HL-60 (cell line): ENCODE measurements at places on chromosomes 13 and 19.

DNA sequence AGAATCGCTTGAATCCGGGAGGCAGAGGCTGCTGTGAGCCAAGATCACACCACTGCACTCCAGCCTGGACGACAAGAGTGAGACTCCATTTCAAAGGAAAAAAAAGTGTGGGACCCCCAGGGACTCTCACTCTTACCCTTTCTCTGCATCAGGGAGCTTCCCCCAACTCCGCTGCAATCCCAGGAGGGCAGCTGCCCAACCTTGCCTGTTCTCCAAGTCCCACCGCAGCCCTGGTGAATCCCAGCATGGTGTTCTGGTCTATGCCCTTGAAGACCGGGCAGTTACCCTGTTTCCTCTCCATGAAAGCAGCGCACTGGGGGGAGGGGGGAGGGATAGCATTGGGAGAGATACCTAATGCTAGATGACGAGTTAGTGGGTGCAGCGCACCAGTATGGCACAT is 35.7 kb upstream of the DPRX start:
- no peak for DNase-seq

GRCh38 chr13:114063545-114064449 is 68.6 kb downstream of the RASA3 start:
- DNase-seq, result peak; percentile 62

GRCh38 chr13:88857256-88857655 is 1186.1 kb downstream of the SLITRK5 start:
- no peak for DNase-seq

DNA sequence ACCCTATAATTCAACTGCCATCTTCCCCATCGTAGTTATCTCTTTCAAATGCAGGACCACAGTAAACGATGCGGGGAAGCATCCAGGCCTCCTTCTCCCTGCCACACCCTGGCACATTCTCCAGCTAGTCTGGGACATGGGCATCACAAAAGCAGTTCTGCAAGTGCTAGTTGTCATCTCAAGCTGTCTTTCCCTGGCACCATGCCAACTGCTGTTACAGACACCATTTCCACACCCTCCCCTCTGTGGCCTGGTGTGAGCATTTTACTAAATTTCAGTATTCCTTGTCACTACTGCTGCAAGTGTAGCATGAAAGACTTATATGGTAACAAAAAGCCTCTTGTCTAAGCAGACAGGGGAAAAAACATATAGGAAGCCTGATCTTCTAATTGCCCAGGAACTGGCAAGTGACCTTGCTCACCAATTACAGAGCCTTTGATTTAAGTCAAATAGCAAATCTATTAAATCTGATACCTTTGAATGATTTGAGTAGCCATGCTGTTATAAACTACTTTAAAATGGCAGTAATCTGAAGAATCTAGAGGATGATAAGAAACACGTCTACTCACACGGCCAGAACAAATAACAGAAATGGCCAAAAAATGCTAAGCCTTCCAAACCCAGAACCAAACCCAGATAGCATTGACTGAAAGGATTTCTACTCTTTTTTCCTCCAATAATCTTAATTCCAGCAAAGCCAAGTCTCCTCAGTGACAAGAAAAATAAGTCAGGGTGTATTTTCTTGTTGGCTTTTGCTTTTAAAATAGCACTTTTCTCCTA is 179.0 kb downstream of the NUFIP1 start:
- DNase-seq, result no peak

DNA sequence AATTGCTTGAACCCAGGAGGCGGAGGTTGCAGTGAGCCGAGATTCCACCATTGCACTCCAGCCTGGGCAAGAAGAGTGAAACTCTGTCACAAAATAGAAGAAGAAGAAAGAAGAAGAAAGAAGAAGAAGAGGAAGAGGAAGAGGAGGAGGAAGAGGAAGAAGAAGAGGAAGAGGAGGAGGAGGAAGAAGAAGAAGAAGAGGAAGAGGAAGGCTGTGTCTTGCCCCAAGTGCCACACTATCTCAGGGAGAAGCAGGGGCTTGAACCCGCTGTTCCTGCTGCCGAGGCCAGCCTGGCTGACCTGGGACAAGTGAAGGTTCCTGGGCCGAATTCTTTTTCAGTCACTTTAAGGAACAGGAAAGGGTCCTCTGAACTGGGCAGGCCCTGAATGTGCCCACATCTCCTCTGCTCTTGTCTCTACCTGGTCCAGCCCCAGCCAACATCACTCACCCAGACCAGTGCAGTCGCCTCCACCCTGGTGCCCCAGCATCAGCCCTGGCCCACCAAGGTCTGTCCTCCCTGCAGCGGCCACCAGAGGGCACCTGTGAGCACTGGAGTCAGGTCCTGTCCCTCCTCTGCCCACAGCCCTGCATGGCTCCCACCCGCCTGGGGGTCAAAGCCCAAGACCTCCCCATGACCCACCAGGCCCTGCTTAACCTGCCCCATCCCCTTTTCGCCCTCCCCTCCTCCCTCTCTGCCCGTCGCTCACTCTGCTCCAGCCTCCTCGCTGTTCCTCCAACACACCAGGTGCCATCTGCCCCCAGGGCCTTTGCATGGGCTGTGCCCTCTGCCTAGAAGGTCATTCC is 20.0 kb downstream of the TICAM1 start:
- DNase-seq, result peak; percentile 87

DNA sequence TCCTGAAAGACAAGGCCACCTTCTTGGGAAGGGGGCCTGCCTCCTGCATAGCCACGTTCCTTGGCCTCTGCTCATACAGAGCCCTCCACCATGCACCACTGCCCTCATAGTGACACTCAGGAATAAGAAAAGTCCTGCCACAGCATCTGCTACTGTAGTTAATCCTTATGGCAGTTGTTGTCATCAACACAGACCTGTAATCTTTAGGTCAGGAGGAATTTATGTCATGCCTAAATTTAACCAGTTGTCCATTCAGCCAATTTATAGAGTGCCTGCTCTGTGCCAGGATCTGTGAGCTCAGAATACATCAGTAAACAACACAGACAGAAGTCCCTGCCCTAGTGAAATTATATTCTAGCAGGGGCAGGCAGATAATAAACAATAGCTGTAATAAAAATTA is 44.4 kb downstream of the FAM124A start:
- DNase-seq, result no peak

DNA sequence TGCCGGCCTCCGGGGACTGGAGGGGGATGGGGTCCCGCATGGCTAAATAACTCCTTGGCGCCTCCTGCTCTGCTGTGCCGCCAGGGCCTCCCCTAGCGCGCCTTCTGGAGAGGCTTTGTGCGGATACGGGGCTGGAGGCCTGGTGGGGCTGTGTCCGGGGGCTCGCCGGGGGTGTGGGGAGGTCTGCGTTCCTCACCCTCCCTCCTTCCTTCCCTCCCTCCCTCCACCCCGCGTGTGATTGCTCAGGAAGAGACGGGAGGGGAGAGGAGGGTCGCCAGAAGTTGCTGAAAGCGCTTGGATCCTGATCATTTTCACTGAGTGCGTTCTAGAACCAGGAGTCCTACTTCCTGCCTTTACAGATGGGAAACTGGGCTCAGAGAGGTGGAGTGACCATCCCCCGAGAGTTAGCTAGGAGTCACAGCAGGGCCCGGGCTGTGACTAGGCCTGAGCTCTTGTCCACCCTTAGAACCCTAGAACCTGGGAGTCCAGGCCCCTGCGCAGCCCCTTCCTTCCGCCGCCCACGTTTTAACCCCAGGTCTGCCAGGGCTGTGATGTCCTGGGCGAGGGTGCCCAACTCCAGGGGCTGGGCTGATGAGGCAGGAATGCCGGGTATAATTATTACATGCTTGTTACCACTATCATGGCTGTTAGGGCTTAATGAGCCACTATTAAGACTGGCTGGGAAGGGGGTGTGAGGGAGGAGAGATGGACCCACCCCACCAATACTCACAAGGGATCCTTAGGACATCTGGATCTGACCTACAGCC is 782 bp upstream of the JUND start:
- DNase-seq, result no peak

GRCh38 chr13:79287939-79288795 is 117.9 kb downstream of the RBM26 start:
- DNase-seq, result no peak

DNA sequence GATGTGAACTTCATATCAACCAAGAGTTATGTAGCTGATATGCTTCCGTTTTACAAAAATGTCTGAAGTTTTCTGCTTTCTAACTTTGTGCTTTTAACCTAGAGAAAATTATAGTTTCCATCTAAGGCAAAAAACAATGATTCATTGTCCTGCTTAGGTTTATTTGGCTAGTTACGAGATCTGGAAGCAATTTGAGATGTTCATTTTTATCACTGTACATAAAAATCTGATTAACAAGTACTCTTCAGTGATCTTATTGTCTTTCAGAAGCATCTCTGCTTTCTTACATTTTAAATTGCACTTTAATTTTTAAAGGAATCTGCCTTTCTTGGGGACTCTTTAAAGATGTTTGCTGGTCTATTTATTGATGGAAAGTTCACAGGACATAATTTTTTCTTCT is 188.1 kb downstream of the RFC3 start:
- DNase-seq, result no peak

DNA sequence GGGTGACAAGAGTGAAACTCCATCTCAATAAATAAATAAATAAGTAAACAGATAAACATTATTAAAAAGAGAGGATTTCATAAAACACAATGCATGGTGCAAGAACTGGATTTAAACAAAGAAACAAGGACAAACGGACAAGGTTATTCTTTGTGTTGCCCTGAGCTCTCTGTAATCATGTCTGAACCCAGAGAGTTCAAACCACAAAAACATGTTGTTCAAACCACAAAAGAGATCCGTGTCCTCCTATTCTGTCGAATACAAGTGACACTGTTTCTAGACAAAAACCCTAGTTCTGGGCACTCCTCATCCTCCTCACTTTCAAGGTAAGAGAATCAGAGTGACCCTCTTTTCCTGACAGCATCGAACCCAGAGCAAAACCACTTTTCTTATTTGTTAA is 4.6 kb upstream of the TPRX2 start:
- DNase-seq, result no peak

DNA sequence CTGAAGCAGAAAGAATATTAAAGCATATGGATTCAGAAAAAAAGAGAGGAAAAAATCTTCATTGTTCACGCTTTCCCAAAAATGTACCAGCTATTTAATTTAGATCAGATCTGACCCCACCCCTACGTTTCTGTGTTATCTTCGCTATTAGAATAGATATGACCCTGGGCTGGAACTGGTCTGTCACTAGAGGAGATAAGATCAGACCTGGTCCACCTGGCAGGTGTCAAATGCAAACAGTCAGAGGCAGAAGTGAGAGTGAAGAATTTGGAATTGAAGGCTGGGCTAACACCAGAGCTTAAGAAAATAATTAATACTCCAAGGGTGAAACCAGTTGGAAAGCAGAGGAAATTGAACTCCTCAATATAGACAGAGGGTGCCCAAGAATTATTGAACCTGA is 30.0 kb upstream of the MBNL2 start:
- DNase-seq, result no peak

GRCh38 chr13:24074678-24075077 is 85.8 kb upstream of the SPATA13 start:
- DNase-seq, result peak; percentile 50

- DNase-seq, result no peak
Measured at GRCh38 chr13:72218966-72219365, 352.0 kb upstream of the DACH1 start.

- DNase-seq, result peak; percentile 90
Measured at GRCh38 chr19:6076675-6077463, 33.4 kb downstream of the RFX2 start.

DNA sequence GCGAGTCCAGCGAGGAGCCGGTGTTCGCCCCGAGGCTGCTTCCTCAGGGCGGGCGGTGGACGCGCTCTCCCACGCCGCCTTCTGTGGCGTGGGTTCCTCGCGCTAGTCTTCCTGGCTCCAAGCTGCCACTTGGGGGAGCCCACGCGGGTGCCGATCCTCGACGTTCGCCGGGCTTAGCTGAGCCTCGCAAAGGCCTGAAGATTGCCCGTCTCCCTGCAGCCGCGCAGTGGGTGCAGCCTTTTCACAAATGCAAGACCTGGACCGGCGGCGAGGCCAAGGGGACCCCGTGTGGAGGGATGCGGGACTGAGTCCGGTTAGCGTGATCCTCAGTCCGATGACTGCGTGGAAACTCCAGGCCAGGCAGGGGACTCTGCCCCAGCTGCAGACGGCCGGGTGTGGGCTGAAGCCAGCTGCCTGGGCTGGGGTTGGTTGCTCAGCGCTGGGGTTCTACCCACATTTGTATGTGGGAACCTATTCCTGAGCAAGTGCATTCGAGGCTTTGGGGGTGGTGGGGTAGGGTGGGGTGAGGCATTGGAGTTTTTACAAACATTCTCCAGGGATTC is 16.6 kb upstream of the LRP3 start:
- peak; percentile 80 for DNase-seq

DNA sequence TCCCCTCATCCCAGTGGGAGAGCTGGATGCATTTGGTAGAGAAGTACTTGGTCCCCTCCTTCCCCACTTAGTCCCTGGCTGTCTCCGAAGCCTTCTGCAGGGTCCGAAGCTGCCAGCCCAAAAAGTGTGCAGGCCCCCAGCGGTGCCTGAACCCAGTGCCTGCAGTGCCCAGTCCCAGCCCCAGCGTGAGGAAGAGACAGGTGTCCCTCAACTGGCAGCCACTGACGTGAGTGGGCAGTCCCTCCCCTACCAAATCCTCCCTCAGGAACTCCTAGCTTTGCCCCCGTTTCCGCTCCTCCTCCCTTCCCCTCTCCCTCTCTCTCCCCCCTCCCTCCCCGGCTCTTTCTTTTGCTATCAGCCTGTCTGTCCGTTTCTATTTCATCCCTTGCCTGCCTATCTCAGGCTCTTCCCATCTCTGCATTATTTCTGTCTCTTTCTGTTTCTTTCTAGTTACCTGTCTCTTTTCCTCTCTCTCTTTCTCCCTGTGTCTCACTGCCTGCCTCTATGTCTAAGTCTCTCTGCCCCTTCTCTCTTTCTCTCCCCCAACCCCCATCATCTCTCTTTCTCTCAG is 1.8 kb upstream of the LTBP4 start:
- no peak for DNase-seq

- DNase-seq, result no peak
Measured at GRCh38 chr19:6464070-6464873, at the start of gene CRB3. Gene CRB3, plus strand, starts transcription at chr19:6464271. Its CDS starts 431 bp downstream, at chr19:6464702.

- no peak for DNase-seq
Measured at GRCh38 chr13:86945584-86945983, 725.6 kb upstream of the SLITRK5 start.

GRCh38 chr19:49148784-49149651 is 6.2 kb downstream of the HRC start:
- DNase-seq, result peak; percentile 66
